Hematopoietic multipotent progenitor cell treated with erythropoietin and hydrocortisone succinate and interleukin-3 and kit ligand, for 15 days (in vitro differentiated cells): ENCODE measurements at places on chromosomes 11 and 22.

GRCh38 chr22:39289975-39290720 lies 29.3 kb downstream of the RPL3 start:
- no peak for DNase-seq

- DNase-seq = no peak
These were observed 4.1 kb downstream of the TSPAN32 start for GRCh38 chr11:2305788-2306451.

DNA sequence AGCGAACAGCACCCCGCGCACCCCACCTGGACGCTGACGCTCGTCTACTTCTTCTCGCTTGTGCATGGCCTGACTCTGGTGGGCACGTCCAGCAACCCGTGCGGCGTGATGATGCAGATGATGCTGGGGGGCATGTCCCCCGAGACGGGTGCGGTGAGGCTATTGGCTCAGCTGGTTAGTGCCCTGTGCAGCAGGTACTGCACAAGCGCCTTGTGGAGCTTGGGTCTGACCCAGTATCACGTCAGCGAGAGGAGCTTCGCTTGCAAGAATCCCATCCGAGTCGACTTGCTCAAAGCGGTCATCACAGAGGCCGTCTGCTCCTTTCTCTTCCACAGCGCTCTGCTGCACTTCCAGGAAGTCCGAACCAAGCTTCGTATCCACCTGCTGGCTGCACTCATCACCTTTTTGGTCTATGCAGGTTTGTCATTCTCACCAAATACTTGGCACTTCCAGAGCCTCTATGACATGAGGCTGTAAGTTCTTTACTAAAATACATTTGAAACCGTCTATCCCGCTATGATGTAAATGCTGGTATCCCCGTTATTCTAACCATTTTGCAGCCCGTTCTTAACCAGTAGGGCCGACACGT lies 535 bp downstream of the AQP11 start:
- DNase-seq = no peak

DNA sequence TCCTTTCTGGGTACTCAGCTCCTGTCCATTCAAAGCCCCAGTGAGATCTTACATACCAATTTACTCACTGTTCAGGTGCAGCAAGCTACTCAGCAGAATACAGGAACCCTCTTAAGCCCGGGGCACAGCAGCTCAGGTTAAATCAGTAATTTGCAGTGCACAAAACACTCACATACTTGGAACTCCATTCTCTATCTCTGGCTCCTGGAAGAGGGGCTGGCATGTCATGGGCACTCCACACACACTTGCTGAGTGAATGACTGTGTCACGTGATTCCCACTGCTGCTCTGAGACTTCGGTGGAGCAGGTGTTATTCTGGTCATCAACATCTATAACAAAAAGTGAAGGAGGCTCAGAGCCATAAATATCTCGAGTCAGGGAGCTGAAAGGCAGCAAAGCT lies 157.3 kb upstream of the BDNF start:
- no peak for DNase-seq

DNA sequence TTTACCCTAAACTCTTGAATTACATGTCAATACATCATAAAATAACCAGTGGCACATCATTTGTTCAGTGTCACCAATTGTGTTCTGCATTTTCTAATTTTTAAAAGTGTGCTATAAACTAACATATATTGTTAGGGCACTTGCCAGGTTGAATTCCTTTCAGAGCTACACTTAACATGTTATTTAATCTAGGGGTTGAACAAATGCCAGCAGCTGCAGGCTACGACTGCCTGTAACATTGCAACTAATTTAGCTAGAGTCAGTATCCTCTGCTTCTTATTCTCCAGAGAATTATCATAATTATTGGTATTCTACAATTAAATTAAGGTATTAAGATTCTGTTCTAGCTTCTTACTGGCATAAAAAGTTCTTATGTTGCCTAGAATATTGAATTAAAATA lies 46.4 kb upstream of the ARHGAP42 start:
- no peak for DNase-seq

DNA sequence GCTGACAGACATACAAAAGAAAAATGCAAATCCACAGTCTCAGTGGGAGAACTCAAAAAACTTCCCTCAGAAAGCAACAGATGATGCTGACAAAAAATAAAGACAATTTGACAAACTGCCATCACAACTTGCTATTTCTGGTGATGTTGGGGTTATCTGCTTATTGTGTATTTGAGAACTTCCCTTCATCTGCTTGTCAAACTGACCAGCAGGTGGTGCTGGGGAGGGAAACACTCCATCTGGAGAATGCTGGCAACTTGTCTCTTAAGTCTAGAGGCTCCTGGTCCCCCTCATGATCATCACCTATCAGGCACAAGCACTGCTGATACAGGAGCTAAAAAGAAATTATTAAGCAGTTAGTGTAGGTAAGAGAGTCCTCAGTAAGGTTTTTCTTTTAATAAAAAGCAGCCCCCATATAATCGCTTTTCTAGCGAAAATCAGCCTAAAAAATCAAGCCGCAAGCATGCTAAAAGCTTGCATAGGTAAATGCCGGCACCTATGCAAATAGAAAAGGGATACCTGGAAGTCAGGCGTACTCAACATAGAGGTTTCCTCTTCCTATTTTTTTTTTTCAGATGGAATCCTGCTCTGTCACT lies 9.8 kb upstream of the FAM111B start:
- DNase-seq = peak; percentile 54

DNA sequence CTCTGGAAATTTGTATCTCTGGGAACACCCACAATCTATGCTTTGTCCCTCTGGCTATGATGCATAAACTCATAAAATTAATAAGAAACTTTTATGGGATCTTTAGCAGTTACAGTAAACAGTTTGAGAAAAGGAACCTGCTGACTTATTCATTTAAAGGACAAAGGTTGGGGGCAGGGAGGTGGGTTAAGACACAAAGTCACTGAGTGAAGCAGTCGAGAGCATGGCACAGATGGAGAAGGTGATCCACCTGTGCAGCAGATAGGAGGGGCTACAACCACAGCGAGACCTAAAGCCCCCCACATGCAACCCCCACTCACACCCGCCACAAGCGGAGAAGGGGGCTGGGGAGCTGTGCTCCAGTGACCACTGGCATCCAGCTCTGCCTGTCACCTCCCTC lies 45.0 kb downstream of the SMCO4 start:
- no peak for DNase-seq

- DNase-seq = no peak
These were observed 254.4 kb upstream of the NCAM1 start for GRCh38 chr11:112706863-112707262.
